ENCODE measurements at places on chromosomes 3 and 15.

DNA sequence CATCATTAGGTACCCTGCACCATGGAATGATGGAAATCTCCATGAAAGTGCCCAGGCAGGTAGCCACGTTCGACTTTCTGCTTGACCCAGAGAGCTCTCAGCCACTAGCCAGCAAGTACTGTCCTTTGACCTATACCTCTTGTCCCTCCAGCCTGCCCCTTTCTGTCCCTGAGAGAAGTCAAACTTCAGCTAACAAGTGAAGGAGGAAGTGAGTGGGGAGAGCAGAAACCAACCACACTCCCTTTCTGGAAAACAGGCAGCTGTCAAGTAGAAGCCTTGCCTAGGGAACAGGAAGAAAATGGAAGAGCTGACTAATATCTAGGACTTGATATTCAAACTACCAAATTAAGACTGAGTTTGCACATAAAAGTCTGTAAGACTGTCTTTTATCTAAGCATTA lies 30.3 kb upstream of the FSTL1 start:
- DNase-seq = no peak

DNA sequence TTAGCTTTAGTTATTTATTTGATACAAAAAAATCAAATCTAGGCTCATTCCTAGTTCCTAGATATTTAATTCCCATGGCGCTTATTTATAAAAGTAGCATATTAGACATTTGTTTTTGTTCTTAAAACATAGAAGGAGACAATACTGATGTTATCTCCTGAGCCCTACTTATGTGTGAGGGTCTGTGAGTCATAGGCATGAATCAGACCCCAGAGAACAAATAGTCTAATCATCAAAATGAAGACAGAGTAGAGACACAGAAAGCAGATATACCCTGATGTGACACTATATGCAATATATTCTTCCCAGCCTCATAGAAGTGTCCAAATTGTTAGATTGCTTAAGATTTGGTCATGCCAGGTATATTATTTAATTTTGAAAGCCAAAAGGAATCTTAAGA lies 44.9 kb downstream of the PEX5L start:
- DNase-seq = no peak

GRCh38 chr3:58588030-58588614 lies 10.9 kb upstream of the FAM107A start:
- DNase-seq = no peak

DNA sequence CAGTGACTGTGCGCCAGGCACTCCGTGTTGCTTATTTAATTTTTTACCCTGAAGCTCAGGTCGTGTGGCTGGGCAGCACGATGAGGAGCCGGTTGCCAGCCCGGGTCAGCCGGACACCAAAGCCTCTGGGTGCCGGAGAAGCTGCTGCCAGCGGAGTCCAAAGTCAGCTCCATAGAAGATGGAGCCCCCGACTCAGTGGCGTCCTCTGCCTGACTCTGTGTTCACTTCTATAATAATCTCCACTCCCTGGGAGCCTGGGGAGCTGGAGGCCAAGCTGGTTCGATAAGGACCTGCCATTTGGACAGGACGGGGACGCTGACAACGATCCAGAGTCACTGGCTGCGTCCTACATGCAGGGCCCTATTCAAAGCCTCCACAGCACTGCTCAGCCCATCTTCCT lies 78.6 kb downstream of the VGLL4 start:
- no peak for DNase-seq

DNA sequence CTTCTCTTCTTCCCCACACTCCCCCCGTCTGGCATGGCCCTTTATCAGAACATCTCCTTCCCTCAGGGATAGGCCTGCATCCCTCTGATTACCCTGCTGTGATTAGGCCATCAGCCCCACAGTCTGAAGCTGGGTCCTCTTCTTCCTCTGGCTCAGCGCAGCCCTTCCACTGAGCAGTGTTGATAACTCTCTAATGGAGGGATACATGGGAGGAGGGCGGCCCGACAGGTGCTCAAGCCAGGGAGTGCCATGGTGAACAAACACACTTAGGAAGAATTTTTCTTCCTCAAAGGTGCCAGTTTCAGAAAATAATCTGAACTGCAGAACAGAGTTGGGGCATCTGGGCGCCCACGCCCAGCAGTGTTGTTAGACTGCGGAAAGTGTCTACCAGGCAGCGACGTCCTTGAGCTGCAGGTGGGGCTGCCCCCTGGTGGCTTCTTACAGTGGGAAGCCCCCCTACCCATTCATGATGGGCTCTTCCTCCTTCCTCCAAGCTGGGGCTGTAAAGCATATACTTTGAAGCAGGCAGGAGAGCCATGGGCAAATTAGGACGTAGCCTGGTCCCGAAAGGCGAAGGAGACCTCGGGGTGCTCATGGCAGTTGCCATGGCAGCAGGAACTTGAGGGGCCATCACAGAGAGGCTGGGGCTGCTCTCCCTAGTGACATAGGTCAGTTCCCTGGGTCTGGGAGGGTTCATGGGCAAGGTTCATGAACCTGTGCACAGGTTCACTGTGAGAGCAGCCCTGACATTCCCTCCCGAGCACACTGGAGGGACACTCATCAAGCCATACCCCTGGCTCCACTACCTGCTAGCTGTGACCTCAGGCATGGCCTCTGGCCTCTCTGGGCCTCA lies 33.2 kb upstream of the NR2C2 start:
- DNase-seq = no peak

All from colonic mucosa (tissue), 4 donors.